Activated CD4-positive, alpha-beta T cell treated with anti-CD3 and anti-CD28 coated beads, Interleukin-2, amount 50 U/mL, for 4 hours (primary cell): ENCODE measurements at places on chromosomes 1 and 21.

DNA sequence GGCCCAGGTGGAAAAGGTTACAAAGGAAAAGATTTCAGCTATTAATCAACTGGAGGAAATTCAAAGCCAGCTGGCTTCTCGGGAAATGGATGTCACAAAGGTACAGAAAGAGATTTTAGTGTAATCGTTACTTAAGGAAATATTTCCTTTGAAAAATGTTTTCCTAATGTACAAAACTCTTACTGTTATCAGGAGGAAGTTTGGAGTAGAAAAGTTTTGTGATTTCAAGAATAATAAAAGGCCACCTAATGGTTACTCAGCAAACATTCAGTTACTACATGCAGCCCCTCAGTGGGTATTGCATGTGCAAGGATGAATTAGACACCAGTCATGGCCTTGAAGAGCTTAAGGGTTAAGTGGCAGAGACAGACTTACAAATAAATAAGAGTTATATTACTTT lies 85.2 kb downstream of the SDCCAG8 start:
- no peak for DNase-seq

DNA sequence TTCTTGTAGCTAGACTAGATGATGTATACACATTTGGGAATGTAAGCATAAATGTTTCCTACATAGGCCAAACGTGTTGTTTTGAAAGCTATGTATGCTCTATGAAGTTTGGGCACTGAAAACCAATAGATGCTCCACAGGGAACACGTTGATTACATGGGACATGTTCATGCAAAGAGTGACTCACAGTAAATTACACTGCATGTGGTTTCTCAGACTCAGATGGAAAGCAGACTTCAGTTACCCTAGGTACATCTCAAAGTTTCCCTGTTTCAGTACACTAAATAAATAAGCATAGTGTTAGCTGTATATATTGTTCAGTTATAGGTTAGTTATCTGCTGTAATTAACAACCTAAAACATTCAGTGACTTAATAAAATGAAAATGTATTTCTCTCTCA lies 301.9 kb upstream of the RUNX1 start:
- no peak for DNase-seq

- DNase-seq, result no peak
Observed at GRCh38 chr1:8980656-8981055, 35.0 kb downstream of the CA6 start.

DNA sequence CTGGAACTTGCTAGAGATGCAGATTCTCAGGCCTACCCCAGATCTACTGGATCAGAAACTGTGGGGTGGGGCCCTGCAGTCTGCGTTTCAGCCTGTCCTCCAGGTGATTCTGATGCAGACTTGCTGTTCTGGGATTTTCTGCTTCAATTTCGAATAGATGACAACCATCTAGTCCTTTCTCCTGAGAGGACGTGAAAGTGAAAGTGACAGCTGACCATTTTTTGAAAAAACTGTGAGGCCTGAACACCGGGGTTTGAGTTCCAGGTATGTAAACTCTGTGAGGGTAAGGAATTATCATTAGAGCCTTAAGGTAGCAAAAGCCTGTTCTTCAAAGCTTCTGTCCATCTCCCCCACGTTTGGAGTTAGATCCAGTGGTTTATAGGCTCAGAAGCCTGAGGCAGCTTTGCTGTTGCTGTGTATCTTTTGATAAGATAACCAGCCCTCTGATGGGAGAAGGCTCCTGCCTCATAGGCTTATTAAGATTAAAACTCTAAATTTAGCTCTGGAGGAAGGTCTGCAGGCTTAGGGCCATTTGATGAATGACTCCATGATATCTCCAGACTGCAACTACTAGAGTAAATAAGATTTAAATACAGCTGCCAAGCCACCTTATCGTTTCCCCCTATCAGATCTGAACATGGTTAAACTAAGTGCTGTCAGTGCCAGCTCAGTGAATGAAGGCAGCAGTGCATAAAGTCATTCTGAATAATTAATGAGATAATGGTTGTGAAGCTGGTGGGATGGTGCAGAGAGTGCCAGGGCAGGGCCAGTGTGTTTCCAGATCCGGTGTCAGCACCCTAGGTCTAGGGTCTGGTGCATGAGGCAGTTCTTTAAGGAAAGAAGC lies 335.2 kb downstream of the HHAT start:
- no peak for DNase-seq

DNA sequence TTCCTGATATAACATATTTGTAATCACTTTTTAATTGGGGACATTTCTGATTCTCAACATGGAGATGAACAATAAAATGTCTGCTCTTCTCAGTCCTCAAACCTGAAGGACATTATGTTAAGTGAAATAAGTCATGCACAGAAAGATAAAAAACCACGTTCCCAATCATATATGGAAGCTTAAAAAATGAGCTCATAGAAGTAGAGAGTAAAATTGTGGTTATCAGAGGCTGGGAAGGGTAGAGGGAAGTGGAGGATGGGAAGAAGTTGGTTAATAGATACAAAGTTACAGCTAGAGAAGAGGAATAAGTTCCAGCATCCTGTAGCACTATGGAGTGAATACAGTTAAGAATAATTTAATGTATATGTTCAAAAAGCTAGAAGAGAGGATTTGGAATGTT lies 1.5 kb upstream of the CD48 start:
- DNase-seq, result no peak

- no peak for DNase-seq
Observed at GRCh38 chr21:44569861-44570517, 3.5 kb upstream of the KRTAP10-4 start.

- DNase-seq, result no peak
Observed at GRCh38 chr1:119516680-119517079, 9.7 kb downstream of the HSD3B1 start.

DNA sequence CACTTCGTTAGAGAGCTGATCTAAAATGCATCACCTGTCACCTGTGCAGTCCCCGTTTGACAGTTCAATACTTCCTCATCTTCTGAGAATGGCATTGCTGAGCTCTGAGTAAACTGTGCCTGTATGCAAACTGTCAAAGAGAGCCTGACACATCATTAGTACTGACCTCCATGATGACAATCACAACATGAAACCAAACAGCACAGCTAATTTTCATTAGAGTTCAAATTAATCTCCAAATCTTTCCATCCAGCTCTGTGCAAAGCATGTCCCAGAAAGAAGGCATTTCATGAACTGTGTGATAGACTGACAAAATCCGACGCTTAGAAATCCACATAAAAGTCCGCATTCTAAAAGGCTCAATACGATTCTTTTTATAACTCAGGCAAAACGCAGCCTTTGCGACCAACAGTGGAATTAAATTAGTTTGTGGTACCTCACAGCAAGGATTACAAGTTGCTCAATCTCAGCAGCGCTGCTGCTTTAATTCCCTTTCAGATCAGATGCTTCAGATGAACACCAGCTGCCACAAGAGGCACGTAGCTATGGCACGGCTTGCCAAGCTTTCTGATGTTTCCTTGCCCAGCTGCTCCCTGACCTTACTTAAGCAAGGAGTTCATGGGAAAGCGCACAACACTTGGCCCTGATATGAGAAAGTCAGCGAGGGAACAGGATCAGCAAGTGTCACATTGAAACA lies 765.5 kb upstream of the PRMT6 start:
- DNase-seq, result no peak
